ENCODE measurements at places on chromosomes 4 and X.

- no peak for DNase-seq
Observed at GRCh38 chrX:115988825-115989224, 181.7 kb upstream of the AGTR2 start.

GRCh38 chr4:162422312-162422711, 258.5 kb upstream of the FSTL5 start:
- DNase-seq = no peak

DNA sequence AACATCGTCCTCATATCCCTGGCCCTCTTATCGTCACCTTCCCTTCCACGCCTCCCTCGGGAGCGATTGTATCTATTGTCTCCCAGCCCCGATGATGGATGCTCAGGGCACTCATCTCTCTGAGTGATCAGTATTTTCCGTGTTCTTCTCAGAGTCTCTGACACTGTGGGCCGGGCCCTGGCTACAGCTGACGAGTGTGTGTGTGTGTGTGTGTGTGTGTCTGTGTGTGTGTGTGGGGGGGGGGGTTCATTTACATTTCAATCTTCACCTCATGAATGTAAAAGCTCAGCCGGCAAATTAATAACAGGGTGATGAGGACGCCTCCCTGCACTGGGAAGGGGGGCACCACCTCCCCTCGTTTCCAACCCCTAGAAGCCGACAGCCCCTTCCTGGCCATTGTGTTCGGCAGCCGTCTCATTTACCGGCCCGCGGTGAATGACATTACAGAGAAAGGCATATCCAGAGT, 159.5 kb downstream of the SHOX start:
- no peak for DNase-seq

DNA sequence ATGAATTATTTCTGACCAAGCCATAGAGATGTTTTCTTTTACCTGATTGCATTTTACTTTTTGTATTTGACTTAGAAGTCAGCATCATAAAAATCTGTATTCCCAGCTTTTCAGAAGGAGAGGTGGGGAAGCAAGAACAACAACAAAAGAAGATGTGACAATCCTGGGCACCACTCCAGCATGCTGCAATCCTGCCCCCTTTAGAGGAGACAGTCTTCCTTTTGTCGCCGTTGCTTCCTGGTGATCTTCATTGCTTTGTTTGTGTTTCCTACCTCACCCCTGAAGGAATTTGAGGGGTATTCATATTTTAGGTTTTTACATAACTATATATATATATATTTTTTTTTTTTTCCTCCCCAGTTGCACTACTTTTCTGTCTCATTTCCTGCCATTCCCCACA, 3.7 kb downstream of the QRFPR start:
- DNase-seq = no peak

DNA sequence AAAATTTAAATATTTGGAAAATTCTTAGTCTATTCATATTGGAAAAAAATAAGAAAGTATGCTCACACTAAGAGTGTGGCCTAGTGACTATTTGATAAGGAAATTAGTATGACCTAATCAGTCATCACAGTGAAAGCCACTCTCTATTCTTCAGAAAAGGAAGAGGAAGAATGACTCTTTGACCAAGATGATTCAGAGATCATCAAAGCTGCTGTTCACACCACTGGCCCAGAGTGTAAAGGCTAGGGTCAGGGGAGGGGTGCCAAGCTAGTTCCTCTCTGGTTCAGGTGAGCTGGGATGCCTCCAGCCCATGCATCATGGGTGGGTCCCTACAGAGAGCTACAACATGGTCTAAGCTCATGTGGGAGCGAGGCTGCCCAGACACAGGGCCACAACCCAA, 396.9 kb upstream of the NDST3 start:
- DNase-seq = no peak

DNA sequence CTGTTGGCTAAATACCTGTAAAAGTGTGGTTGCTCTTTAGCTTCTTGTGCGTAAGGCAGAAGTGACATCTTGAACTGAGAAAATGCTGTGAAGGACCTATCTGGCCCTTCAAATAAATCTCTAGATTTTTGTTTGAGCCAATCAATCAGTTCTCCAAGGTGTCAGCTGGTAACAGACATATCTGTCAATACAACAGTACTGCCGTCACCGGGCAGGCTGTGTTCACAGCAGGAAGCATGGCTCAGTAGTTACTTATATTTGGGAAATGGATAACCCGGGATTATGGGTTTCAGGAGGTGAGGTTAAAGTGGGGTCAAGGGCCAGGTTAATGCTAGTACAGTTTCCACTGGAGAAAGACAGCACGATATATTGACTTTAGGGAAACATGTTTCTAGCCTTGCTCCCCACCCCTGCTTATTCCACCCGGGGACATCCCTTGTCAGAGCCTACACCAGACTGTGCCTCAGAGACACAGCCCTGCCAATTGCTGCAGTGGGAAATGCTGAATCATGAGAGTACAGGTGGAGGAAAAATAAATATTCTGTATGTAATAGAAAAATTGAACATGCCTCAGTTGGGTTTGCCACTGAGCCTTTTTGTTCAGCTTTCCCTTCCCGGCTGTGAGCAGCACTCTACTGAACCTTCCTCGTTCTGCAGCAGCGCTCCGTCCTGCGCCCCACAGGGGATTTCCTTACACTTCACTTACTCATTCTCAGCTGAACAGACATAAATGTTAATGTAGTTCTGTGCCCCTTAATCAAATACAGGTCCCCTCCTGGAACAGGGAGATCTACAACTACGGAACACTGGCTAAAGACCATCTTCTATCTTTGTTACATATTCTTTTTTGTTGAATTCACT, 121.1 kb downstream of the MGST2 start:
- no peak for DNase-seq

DNA sequence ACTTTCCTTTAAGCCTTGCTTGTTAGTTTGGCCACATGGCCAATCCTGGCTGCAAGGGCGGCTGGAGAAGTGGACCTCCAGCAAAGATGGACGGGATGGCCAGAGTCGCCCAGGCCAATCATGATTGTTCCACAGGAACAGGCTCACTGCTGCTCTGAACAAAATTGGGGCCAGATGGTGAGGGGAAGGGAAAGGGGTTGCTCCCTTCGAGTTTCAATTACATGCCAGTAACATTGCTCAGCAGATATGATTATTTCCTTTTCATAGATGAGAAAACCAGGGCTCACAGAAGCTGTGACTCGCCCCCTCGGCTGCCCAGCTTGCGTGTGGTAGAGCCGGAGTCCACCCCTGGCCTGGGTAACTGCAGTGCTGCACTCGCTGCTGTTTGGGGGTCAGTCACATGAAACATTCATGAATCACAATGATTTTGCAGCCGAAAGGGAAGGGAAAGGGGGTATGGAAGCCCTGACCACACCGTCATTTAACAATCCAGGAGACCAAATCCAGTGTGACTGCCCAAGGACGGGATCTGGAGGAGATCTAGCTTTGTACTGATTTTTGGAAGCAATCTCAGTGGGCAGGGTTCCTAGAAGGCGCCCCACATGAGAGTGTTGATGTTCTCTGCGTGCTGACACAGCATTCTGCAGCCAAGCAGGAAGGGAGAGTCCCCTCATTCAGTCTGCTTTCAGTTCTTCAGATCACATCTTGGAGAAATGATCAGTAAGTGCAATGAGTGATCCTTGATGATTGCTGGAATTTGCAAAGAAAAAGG, 77.3 kb upstream of the MSX1 start:
- no peak for DNase-seq
